ENCODE measurements at places on chromosomes 2 and 18. TPM values are rescaled to one million over a fixed set of nuclear protein-coding genes. Genes with fewer than 3 reads are reported as not detected.

DNA sequence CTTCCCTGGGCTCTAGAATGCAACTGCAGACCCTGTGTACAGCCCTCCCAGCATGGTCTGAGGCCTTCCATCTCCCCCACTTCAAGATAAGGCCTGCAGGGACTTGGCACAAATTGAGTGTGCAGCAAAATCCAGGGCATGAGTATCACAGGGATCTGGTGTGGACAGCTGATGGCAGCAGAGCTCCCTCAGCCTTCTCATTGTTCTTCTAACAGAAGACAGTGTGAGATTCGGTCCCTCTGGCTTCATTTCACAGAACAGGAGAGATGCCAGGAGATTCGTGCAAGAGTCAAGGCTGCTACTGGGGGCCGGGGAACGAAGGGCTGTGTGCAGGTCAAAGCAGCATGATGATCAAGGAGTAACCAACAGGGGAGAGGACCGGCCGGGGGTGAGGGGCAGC is 85.8 kb downstream of the UXS1 start:
- DNase-seq: peak; percentile 43
- H3K4me1 ChIP-seq: peaks cover 4% of the 10 kb centered on the region
- H3K27ac ChIP-seq: no peak overlapping the region
- no peaks in the 10 kb centered on the region for H3K27me3 ChIP-seq
- H3K4me3 ChIP-seq: no peak overlapping the region

Gene NETO1
- 0.09 TPM for total RNA-seq

GRCh38 chr2:18518116-18519111 is 42.0 kb downstream of the RDH14 start:
- no peaks in the 10 kb centered on the region for H3K27me3 ChIP-seq
- H3K4me1 ChIP-seq: peaks cover 23% of the 10 kb centered on the region
- H3K27ac ChIP-seq: no peak overlapping the region
- DNase-seq: peak; percentile 56
- no peak overlapping the region for H3K4me3 ChIP-seq
- H3K36me3 ChIP-seq: no peaks in the 10 kb centered on the region

Gene HDAC4
- total RNA-seq: 15.0 TPM

Gene ABCB6
- 28.7 TPM for total RNA-seq

DNA sequence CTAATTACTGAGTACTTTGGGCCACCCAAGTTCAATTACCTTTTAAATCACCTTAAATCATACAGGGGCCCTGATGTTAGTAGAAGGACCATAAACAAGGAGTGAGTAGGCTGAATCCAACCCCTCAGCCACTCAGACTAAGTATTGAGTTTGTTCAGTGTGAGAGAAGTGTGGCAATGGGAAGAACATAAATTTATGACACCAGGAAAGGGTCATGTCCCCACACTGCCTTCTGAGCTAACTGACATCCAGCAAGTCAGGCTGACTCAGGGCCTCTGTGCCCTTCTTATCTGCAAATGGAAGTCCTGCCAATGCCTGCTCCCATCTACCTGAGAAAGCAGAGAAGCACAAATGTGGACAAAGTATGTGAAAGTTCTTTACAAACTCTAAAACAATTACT is 12.9 kb downstream of the PLEKHM3 start:
- H3K4me1 ChIP-seq: no peaks in the 10 kb centered on the region
- H3K27ac ChIP-seq: no peak overlapping the region
- no peaks in the 10 kb centered on the region for H3K36me3 ChIP-seq
- no peak for DNase-seq

DNA sequence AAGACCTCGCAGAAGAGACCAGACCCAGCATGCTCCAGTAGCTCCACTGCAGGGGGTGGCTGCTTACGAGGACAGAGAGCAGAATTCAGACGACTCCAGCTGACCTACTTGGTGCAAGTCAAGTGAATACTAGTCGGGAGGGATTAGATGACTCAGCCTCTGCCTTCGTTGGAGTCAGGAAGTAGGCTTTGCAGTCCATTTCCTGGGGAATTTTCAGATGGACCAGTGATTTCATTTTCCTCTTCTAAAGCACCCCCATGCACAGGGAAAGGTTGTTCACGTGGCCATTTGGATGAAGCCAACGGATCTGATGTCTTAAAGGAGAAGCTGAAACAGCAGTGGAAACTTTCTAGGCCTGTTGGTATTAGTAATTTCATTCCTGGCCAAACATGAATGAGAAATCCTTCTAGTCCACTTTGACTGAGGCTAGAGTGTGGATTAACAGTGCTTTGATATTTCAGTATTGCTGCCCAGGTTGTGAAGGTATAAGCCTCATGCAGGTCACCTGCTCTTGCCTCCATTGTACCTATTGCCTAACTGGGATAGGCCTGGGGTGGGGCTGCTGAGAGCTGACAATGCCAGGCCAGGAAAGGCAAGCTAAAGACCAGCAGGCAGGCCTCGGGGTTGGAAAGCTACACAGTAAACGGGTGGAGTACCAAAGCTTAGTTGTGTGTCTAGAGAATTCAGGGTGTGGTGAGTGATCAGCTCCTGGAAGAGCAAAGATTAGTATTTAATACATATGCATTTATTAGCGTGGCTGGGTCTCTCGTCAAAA is 117.6 kb upstream of the FOSL2 start:
- peaks cover 3% of the 10 kb centered on the region for H3K4me1 ChIP-seq
- no peak overlapping the region for H3K27ac ChIP-seq
- no peaks in the 10 kb centered on the region for H3K27me3 ChIP-seq
- no peaks in the 10 kb centered on the region for H3K36me3 ChIP-seq

GRCh38 chr18:62529597-62529996 is 6.8 kb downstream of the ZCCHC2 start:
- H3K4me1 ChIP-seq: peaks cover 16% of the 10 kb centered on the region
- H3K27me3 ChIP-seq: no peaks in the 10 kb centered on the region
- no peak overlapping the region for H3K4me3 ChIP-seq
- no peaks in the 10 kb centered on the region for H3K36me3 ChIP-seq
- DNase-seq: no peak

DNA sequence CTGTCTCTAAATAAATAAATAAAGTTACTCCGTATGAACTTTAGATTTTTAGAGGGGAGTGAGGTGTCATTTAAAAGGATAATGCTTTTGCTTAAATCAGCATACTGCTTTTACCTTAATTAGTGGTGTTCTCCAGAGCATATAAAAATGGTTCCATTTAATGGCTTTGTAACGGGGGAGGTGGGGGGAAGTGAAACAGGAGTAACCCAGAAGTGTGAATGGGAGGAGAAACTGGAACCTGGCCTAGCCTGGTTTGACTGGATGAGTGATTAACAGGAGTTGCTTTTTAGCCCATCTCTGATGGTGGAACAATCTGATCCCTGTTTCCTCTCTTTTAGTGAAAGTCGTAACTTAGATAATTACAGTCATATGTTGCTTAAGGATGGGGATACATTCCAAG is 1.6 kb downstream of the CNDP2 start:
- H3K27me3 ChIP-seq: no peaks in the 10 kb centered on the region
- H3K4me3 ChIP-seq: no peak overlapping the region
- DNase-seq: peak; percentile 32
- H3K4me1 ChIP-seq: peaks cover 24% of the 10 kb centered on the region

DNA sequence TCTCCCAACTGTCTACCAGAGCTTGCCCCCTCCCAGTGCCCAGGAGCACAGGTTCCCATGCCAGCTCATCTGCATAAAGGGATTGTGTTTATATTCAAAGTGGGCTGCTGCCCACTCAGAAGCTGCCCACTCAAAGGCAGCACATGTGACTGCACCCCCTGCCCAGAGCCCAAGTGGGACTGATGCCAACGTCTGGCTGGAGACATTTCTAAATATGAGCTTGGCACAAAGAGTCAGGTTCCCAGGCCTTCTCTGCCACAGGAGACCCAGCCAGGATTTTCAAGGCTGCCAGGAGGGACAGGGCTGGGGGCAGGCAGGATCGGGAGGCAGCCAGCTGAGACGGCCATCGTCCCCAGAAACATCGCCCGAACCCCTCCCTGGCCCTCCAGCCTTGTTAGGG is 67.1 kb downstream of the ZBTB7C start:
- DNase-seq: peak; percentile 64
- no peak overlapping the region for H3K4me3 ChIP-seq
- no peaks in the 10 kb centered on the region for H3K27me3 ChIP-seq

DNA sequence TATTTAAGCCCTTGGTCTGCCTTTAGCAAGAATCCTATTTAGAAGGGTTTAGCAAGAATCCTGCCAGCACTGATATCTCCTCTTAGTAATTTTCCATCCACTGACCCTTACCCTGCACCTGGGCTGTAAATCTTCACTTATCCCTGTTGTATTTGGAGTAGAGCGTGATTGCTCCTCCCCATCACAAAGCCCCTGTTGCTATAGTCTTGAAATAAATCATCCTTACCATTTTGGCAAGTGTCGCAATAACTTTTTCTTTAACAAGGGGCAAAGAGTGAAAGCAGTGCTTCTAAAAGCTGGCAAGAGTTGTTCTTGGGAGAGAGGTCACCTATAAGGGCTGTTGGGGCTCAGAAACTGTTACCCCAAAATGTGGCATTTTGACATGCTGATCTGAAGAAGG is 3.7 kb upstream of the SCTR start:
- no peak overlapping the region for H3K27ac ChIP-seq
- no peaks in the 10 kb centered on the region for H3K4me1 ChIP-seq
- H3K27me3 ChIP-seq: peaks cover 35% of the 10 kb centered on the region

- DNase-seq: peak; percentile 77
- H3K36me3 ChIP-seq: no peaks in the 10 kb centered on the region
- peaks cover 2% of the 10 kb centered on the region for H3K4me1 ChIP-seq
- H3K4me3 ChIP-seq: no peak overlapping the region
- no peaks in the 10 kb centered on the region for H3K27me3 ChIP-seq
Observed at GRCh38 chr2:179302764-179303571, 38.3 kb upstream of the SESTD1 start.

Gene MEP1B
- 0.18 TPM for total RNA-seq

DNA sequence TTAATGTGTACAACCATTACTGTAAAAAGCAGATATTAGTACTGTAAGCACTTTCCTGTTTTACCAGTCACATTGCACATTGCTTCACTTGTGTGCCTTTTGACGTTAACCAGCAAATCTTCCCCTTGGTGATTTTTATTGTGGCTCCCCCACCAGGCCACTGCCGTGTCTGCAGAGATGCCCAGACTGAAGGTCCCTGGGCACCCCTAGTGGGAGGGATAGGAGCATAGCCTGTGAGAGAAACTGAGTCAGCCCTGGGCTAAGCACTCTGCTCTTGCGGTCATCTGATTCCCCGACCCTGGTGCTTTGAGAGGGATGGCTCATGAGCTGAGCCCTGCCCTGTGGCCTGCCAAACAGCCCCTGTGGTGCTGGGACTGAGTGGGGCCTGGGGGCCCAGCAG is 73.4 kb downstream of the INPP4A start:
- DNase-seq: peak; percentile 27
- H3K4me3 ChIP-seq: no peak overlapping the region
- no peaks in the 10 kb centered on the region for H3K36me3 ChIP-seq

Gene TMEM200C
- total RNA-seq: 1.1 TPM

Gene TUBB8B
- total RNA-seq: not detected

Gene SNORC
- 0.80 TPM for total RNA-seq

DNA sequence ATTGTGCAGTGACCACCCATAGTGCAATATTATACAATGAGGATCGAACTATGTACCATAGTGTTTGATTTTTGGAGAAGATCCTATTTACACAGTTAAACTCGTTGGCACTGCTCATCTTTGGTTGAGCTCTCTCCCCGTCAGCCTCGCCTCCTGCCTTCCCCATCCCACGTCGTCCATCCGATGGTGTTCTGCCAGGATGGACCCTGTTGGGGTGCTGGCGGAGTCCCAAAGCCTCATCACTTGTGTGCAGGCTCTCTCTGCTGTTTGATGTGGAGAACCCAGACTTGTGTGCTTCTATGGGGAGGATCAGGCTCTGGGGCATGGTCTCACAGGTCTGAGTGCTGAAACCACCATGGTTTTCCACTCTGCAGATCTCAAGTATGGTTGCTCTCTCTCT is 85.4 kb downstream of the ITGB1BP1 start:
- H3K27ac ChIP-seq: no peak overlapping the region
- no peaks in the 10 kb centered on the region for H3K27me3 ChIP-seq
- H3K36me3 ChIP-seq: peaks cover 22% of the 10 kb centered on the region

Gene TNFAIP6
- total RNA-seq: 15.4 TPM

DNA sequence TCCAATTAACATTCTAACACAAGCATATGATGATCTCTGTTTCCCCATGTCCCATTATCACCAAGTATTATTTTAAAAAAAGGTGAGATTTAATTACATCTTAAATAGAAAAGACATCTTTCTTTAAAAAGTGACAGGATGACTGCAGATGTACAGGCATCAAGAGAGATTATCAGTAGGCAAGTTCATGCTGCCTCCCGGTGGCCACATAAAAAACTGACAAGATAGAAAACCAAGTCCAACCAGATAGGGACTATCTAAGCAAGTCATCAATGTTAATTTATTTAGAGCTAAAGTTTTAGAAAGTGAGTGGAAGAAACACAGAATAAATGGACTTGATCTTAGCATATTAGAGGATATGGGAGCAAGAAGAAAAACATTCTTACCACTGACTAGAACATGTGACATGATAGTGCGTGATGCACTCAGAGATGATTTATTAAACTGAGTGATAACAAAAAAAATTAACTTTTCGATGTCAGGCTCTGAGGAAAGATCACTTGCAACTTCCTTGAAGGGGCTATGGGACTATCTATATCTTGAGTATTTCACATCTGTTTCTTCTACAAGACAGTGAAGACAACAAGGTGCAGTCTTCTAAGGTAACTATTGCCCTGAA is 5.4 kb upstream of the TDRD15 start:
- no peaks in the 10 kb centered on the region for H3K4me1 ChIP-seq
- H3K36me3 ChIP-seq: no peaks in the 10 kb centered on the region
- peak; percentile 41 for DNase-seq
- H3K27ac ChIP-seq: no peak overlapping the region
- no peak overlapping the region for H3K4me3 ChIP-seq

Gene CXCR1
- total RNA-seq: not detected

Gene TLX2
- total RNA-seq: not detected

Gene SNRNP27
- total RNA-seq: 62.6 TPM

Gene AQP12B
- total RNA-seq: not detected

DNA sequence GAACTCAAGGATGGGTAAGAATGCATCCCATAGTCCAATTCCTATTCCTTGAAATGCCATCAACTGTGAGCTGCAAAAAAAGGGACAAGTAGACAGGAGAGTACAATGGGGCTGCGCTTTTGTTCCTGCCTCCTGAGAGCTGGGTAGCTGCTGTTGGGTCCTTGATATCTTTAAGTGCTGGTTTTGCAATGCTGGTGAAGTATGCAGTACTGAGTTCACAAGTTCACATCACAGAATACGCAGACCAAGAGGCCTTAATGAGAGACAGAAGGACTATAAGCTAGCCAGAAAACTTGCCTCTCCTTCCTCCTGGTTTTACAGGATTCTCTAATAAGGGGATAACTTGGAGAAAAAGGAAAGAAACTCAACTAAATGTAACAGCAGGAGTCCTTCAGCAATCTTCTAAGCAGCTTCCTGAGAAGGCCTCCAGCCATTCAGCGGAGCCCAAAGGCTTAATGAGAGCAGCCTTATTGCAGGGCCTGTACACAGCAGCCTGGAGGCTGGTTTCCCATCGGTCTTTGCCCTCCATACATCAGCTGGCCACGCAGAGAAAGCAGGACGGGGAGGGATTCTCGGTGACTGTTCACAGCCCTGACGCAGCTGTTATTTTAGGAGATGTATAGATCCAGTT is 293.1 kb downstream of the CDCA7 start:
- no peak overlapping the region for H3K4me3 ChIP-seq
- H3K27me3 ChIP-seq: no peaks in the 10 kb centered on the region
- H3K4me1 ChIP-seq: peaks cover 3% of the 10 kb centered on the region
- no peaks in the 10 kb centered on the region for H3K36me3 ChIP-seq
- H3K27ac ChIP-seq: no peak overlapping the region

Gene KIF3C
- 3.5 TPM for total RNA-seq

Gene PKDCC
- total RNA-seq: 147 TPM

Gene RAB17
- total RNA-seq: 0.93 TPM
